ENCODE measurements at places on chromosomes 1 and 21.

DNA sequence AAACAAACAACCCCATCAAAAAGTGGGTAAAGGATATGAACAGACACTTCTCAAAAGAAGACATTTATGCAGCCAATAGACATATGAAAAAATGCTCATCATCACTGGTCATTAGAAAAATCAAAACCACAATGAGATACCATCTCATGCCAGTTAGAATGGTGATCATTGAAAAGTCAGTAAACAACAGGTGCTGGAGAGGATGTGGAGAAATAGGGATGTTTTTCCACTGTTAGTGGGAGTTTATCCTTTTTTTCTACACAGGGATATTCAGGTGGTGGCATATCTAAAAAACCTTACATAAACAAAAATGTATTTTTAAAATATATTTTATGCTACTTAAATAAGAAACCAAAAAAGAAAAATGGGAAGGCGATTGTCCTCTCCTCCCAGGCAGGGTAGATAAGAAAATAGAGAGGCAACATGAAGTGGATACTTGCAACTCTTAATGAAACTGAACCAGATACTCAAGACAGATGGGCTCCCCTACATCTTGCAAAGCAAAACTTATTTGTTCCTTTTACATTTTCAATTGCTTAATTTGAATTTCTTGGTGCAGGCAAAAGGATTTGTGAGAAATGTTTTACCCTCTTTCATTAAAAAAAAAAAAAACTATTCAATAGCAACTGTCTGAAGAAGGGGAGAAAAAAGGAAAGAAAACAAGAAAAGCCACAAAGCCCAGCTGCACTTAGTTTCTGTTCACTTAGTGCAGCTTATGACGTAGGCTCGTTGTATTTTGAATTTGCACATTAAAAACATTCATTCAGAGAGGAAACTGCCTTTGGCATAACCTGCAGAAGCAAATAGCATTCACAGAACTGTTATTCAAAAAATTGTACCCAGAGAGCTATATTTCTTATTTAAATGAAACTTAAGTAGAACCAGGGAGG is 36.9 kb upstream of the RGS1 start:
- no peak for DNase-seq

GRCh38 chr1:90919900-90920299 is 101.9 kb downstream of the ZNF644 start:
- DNase-seq = no peak

DNA sequence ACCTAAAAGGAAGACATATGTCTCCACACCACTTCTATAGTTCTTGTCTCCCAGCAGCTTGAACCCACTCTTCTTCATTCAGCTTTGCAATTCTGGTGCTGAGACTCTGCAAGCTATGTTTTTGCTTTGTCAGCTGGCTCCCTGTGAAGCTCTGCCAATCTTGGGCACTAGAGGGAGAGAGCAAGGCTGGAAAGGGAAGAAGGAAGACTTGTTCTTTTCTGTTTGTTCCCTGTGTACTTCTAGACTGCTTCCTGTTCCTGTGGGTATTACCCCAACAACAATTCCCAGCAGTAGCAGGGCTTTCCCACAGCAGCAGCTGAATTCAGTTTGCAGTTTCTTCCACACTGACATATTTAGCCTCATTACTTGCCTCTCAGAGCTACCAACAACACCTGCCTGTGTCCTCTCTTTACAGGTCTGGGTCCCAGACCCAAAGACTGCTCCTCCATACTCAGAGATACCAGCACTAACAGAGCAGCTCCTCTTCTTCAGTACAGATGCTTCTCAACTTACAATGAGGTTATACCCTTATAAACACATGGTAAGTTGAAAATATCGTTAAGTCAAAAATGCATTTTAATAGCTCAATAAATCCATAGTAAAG is 275.2 kb upstream of the NEGR1 start:
- no peak for DNase-seq

DNA sequence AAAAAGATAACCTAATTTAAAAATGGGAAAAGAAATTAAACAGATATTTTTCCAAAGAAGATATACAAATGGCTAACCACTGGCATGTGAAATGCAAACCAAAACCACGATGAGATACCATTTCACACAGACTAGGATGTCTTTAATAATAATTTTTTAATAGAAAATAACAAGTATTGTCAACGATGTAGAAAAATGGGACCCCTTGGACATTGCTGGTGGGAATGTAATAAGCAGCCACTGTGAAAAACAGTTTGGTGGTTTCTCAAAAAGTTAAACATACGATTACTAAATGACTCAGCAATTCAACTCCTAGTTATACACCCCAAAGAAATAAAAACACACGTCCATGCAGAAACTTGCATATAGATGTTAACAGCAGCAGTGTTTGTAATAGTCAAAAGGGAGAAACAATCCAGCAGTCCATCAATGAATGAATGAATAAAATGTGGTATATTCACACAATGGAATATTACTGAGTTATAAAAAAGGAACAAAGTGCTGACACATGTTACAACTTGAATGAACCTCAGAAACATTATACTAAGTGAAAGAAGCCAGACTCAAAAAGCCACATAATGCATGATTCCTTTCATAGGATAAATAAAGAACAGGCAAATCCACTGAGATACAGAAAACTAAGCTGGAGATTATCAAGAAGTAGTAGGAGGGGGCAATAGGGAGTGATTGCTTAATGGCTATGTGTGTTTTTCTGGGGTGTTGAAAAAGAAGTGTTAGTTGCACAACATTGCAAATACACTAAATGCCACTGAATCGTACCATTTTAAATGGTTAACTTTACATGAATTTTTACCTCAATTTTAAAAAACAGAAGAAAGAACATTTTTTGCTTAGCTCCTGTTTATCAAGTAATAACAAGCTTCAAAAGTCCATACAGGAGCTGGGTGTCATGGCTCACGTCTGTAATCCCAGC is 4.1 kb downstream of the PPT1 start:
- no peak for DNase-seq

DNA sequence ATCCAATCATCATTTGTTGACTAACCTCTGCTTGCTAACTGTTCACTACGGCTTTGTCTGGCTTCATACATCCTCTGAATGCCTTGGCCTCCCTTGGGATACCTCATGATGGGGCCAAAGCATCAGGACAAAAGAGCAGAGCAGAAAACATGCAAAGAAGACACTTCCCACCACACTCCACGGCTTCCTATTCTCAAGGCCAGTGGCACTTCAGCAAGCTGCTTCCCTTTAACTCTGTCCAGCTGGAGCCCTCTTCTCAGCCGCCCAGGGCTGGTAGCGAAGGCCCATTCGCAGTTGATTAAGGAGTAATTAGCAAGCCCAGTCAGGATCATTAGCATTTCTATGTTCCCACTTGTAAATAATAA is 224.3 kb upstream of the FGGY start:
- DNase-seq = no peak

GRCh38 chr1:241600496-241600901 is 39.7 kb downstream of the CHML start:
- DNase-seq = no peak

- DNase-seq = no peak
These were observed 21.3 kb upstream of the PKP1 start for GRCh38 chr1:201261771-201262547.

- DNase-seq = no peak
These were observed 36.3 kb upstream of the SUCO start for GRCh38 chr1:172496678-172497077.

GRCh38 chr1:78787544-78787943 is 137.9 kb downstream of the IFI44 start:
- no peak for DNase-seq

All from hippocampal formation (tissue), 2 donors.